ENCODE measurements at places on chromosomes 16 and 17. TPM values are rescaled to one million over a fixed set of nuclear protein-coding genes. Genes with fewer than 3 reads are reported as not detected.

Gene OTOA
- total RNA-seq = not detected

Gene SPATA22
- total RNA-seq = not detected

Gene RAB34
- total RNA-seq = 174 TPM

Gene RASL10B
- total RNA-seq = 0.11 TPM

Gene COX4I1
- total RNA-seq = 545 TPM

Gene PRSS27
- total RNA-seq = 14.8 TPM

Gene SOX8
- total RNA-seq = not detected

Gene PRAC2
- not detected for total RNA-seq

Gene EIF5A
- 1,298 TPM for total RNA-seq

Gene NPTX1
- total RNA-seq = 6.9 TPM

Gene CNGB1
- 1.1 TPM for total RNA-seq

Gene RND2
- total RNA-seq = 0.26 TPM

Gene SPATA32
- 0.48 TPM for total RNA-seq

Gene SLC35G6
- total RNA-seq = not detected

Gene ASPHD1
- 11.3 TPM for total RNA-seq

DNA sequence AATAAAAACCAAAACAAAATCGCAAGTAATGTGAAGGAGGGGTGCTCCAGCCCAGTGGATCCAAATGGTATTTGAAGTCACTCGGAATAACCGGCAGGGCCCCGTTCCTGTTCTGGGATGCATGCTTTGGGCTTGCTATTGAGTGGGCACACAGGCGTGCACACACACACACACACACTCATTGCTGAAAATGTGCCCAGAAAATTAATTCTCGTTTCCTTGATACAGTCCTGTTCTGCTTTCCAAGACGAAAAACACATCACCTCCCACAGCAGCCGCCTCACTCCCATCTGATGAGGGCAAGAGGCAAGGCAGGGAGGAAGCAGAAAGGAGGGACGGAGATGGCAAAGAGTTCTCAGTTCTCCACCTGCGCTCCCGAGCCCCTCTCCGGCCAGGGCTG is 62.2 kb upstream of the SDK2 start:
- DNase-seq = no peak

- DNase-seq = no peak
Observed at GRCh38 chr16:77432264-77432663, 2.6 kb downstream of the ADAMTS18 start.

DNA sequence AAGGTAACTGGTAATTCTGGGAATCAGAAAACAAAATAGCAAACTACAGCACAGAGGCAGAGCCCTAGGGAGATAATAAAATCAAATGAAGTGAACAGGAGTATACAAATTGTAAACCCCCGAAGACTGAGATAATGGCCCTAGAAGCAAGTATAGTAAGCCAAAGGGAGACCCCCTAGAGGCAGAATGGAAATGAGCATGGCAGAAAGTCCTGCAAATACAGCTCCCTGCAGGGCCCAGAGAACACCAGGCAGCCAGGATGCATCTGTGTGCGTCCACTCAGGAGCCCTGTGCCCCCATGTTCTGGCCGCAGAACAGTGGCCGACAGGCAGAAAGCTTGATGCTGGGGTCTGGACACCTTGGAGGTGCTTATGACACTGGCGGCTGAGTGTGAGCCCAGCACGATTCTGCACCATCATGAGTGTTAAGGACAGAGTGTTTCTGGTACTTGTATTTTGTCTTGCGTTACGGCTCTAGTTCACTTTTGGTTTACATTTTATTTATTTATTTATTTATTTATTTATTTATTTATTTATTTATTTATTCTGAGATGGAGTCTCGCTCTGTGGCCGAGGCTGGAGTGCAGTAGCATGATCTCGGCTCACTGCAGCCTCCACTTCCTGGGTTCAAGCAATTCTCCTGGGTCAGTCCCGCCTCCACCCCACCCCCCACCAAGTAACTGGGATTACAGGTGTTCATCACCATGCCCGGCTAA is 48.7 kb downstream of the RGS9 start:
- DNase-seq = no peak

DNA sequence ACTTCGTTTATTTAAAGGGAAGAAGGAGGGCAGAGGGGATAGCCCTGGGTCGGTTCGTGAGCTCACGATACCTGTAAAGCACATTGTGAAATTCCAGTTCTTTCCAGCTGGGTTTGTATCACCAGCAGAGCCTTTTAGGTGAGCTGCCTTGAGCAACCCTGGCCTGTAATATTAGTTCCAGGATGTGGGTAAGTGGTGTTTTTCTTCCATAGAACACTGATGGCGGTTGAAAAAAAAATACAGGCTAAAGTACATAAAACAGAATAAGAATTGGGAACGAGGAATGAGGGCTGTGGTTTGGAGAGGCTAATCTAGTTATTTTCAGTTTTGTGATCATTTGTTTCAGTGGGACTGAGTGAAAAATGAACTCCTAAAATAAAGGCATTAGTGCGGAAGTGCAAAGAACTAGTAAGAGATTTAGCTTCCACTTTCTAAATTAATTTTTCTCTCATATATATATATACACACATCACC is 20.6 kb downstream of the HS3ST3B1 start:
- no peak for DNase-seq

GRCh38 chr16:58487566-58488351 is 12.2 kb upstream of the NDRG4 start:
- DNase-seq = peak; percentile 58

GRCh38 chr17:77772899-77773358 is 185.6 kb upstream of the TNRC6C start:
- DNase-seq = no peak

- no peak for DNase-seq
Observed at GRCh38 chr16:27701381-27701780, 151.4 kb downstream of the KATNIP start.

DNA sequence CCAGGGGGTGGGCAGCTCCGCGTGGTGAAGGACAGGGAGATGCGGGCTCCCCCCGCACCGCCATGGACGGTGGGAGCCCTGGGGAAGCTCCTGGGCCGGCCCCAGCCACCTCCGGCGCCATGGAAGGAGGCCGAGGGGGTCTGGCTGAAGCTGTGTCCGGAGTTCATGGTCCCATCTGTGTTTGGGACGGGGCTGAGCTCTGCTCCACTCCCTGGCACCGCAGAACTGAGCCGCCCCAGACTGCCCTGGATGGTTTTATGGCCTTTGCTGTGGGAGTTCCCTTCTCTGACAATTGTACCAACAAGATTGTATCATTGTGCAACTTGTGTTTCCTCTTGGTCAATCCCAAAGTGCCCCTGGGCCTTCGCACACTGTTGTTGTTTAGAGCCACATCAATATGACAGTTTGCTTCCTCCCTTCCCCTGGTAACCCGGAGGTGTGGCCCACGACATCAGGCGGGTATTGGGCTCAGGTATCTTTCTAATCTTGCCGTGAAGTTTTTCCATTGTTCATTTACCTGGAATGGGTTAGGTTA is 942 bp downstream of the KRT23 start:
- DNase-seq = peak; percentile 82

- DNase-seq = no peak
Observed at GRCh38 chr17:34252444-34253138, 2.5 kb upstream of the CCL2 start.

DNA sequence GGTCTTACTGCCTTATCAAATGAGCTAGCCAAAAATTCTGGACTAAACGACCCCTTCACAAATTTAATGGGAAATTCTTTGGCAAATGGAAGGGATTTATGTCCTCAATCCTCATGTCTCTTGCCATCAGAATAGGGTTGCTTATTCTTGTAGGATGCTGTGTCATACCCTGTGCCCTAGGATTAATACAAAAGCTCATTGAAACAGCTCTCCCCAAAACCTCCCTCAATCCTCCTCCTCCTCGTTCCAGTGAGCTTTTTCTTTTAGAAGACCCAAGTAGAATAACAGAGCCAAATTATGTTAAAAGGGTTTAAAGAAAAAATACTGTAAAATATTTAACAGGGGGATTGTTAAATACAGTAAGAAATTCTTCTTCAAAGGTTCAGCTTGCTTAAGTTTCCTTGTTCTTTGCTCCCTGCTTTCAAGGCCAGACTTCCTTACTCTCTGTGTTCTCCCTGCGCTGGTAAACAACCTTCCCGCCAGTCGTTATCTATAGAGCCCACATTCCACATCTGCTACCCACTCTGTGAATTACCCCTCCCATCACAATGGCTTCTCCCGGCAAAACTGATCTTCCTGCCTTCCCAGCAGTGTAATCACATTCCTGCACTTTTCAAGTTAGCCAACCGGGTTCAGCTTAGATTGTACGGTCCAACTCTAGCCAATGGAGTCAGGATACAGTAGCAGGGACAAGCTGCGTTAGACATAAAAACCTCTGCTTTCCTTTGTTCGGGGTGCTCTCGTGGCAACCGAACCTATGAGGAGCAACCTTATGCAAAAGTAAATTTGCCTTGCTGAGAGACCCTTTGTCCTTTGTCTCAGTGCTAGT is 9.7 kb downstream of the HPR start:
- no peak for DNase-seq

DNA sequence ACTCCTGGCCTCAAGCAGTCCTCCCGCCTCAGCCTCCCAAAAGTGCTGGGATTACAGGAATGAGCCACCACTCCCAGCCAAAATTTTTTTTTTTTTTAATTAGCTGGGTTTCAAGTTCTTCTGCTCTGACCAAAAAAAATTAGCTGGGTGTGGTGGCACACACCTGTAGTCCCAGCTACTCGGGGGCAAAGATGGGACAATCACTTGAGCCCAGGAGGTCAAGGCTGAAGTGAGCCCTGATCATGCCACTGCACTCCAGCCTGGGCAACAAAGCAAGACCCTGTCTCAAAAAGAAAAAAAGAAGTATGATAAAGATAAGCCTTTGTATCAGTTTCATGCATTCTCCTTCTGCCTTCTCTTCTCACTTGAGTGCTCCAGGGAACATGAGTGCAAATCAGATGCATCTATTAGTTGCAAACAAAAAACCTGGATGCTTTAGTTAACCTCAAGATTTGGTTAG is 1.9 kb downstream of the NQO1 start:
- DNase-seq = no peak

GRCh38 chr17:12918142-12918541 is 99.7 kb downstream of the ELAC2 start:
- DNase-seq = no peak

DNA sequence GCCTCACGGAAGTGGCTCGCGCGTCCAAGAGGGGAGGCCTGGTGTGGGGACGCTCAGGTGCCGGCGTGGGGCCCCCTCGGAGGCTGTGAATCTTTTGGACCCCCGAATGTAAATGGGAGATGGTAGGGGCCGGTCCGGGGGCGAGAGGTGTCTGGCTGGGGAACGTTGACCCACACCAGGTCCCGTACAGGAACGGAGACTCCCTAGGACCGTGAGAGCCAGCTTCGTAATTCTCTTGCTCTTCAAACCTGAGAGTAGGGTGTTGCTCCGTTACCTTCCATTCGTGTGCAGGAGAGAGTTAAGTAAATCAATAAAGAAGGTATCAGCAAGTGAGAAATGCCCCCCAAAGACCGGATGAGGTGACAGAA is 481 bp downstream of the LYRM1 start:
- no peak for DNase-seq

- DNase-seq = no peak
Observed at GRCh38 chr16:53745086-53745485, 41.1 kb downstream of the FTO start.

- DNase-seq = no peak
Observed at GRCh38 chr17:49148171-49148570, 15.6 kb downstream of the B4GALNT2 start.

- no peak for DNase-seq
Observed at GRCh38 chr17:83178533-83179304, 99.3 kb downstream of the METRNL start.

GRCh38 chr16:68646953-68647659 is 2.0 kb downstream of the CDH3 start:
- no peak for DNase-seq

GRCh38 chr16:53369921-53370320 is 64.3 kb upstream of the RBL2 start:
- DNase-seq = no peak

GRCh38 chr16:68450741-68451255 is 2.5 kb upstream of the SMPD3 start:
- DNase-seq = no peak

GRCh38 chr16:3026609-3027488 is 3.0 kb downstream of the THOC6 start:
- DNase-seq = no peak

DNA sequence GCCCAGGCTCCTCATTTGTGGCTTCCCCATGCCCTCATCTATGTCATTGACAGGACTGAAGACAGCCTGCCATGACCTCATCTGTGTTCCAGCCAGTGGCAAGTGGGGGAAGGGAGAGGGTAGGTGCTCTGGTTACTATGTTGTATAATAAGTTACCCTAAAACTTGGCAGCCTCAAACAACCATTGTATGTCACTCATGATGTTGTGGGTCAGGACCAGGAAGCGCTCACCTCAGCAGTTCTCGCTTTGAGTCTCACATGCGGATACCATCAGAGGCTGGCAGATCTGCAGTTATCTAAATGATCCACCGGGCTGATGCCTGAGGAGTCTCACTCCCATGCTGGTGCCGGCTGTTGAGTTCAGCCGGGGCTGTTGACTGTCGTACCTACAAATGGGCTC is 89.0 kb upstream of the TMEM97 start:
- DNase-seq = no peak

- no peak for DNase-seq
Observed at GRCh38 chr17:80102664-80103448, 1.5 kb downstream of the GAA start.

- no peak for DNase-seq
Observed at GRCh38 chr17:3647251-3647650, 10.7 kb downstream of the CTNS start.

DNA sequence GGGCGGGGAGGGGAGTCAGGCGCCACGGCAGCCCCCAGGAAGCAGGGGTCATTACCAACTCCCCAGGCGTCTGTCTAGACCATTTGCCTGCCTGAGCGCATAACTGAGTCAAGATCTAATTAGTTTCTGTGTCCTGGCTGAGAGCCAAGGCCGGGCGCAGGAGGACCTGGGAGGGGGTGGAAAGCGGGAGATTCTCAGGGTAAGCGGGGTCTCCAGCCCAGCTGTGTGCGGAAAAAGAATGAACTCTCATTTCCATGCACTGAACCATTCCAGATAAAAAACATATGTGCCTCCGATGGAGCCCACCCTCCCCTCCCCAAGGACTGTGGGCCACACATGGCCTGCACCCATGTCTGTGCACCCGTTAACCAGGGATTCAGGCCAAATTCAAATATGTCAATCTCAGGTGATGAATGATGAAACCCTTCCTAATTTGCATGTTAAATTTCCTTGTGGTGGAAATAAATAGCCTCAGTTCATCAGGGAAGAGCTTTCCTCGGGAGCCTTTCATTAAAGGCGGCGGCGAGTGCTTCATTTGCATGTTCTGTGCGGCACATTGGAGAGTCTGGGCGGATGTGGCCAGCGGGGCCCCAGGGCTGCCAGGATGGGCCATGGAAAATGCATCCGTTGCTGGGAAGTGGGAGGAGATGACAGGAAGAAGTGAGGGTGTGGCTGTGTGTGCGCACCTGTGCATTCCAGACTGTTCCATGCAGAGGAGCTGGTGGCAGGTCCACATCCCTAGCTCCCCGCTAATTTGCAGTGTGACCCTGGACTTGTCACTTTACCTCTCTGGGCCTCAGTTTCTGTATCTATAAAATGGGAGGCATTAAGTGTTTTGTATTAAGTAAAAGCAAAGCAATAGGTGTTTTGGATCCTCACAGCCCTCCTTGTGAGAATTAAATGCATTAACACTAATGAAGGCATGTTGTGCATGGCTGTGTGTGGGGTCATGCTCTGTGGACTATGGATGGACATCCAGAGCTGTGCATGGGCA is 151.1 kb downstream of the SDK2 start:
- no peak for DNase-seq

All from PC-9 (cell line).